ENCODE measurements at places on chromosomes 5 and 9. TPM values are rescaled to one million over a fixed set of nuclear protein-coding genes. Genes with fewer than 3 reads are reported as not detected.

GRCh38 chr5:143231416-143231815 is 172.1 kb downstream of the NR3C1 start:
- DNase-seq: no peak

- no peak for DNase-seq
Measured at GRCh38 chr5:59835800-59836199, 57.7 kb downstream of the PDE4D start.

RALGPS1 gene
- 2.4 TPM for total RNA-seq

TNIP1 gene
- total RNA-seq: 246 TPM

CCL19 gene
- not detected for total RNA-seq

GRCh38 chr9:82882748-82883147 is 180.2 kb downstream of the RASEF start:
- DNase-seq: no peak

ADAMTS12 gene
- not detected for total RNA-seq

- DNase-seq: no peak
Measured at GRCh38 chr5:142609142-142609541, 76.7 kb downstream of the FGF1 start.

- DNase-seq: peak; percentile 87
Measured at GRCh38 chr9:112233769-112234168, 58.7 kb upstream of the SUSD1 start.

FAM221B gene
- total RNA-seq: not detected

ADAMTS6 gene
- total RNA-seq: 17.8 TPM

PCDHGB7 gene
- total RNA-seq: 1.2 TPM

DNA sequence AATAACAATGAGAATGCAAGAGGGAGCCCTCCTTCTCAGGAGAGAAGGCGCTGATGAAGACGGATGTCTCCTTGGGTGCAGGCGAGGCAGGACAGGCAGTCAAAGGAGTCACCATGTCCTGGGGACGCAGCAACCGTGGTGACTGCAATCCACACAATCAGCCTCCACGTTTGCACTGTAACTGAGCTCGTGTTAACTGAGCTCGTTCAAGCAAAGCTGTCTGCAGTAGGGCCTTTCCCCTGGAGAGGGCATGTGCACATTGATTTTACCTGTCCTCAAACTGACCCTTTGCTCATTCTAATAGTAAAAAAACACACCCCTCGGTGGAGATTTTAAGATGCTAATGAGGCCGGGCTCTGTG is 2.8 kb downstream of the SARDH start:
- DNase-seq: no peak

DNA sequence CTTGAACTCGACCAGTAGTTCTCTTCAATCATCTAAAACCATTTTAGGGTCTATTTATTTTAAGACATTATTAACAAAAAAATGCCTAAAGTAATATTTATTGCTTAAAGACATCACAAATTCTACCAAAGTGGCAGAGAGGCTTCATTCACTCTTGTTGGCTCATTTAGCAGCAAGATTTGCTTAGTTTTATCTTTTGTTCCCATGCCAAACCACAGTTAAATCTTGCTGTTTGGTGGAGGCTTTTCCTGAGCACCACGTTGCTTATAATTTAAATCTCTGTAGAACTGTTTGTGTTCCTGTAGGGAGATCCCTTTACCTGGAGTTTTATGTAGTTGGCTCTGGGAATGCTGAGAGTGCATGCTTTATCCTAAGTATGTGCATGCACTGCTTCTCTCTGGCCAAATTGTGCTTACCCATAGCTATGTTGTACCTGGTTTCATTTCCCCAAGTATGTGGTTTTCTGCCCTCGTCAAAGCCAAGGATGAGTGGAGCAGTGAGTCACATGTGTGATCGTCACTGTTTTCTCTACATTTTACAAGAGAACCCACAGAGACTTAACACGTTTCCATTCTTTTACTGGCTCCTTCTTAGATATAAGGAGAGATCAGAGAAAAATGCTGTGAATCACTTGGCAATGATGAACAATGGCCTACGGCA is 42.1 kb upstream of the MAST4 start:
- peak; percentile 83 for DNase-seq

DNA sequence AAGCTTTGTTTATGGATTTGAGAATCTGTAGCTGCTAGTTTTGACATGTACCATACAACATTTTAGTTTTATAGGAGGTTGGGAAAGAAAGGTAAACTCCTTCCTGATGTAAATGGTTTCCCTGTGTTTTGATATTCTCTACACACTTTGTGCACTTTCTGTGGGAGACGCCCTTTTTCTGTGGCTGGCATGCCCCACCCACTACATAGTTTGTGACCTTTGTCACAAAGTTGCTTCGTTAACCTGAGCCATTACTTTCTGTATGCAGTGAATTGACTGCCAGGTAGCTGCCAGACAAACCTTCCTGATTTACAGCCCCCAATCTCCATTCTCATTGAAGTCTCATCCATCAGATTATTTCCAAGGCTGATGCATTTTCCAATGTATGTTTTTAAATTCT is 90.6 kb downstream of the NLN start:
- DNase-seq: peak; percentile 17
